AG09319 (cell line): ENCODE measurements at places on chromosomes 1 and 21.
A peak's percentile ranks its signal among the peaks of the same experiment; 100 is the strongest.

GRCh38 chr21:14523234-14523633, 22.9 kb downstream of the SAMSN1 start:
- DNase-seq, result no peak

GRCh38 chr1:42946120-42946898, 12.4 kb downstream of the SLC2A1 start:
- DNase-seq, result no peak

GRCh38 chr1:239558559-239558958, 172.2 kb downstream of the CHRM3 start:
- DNase-seq, result no peak

DNA sequence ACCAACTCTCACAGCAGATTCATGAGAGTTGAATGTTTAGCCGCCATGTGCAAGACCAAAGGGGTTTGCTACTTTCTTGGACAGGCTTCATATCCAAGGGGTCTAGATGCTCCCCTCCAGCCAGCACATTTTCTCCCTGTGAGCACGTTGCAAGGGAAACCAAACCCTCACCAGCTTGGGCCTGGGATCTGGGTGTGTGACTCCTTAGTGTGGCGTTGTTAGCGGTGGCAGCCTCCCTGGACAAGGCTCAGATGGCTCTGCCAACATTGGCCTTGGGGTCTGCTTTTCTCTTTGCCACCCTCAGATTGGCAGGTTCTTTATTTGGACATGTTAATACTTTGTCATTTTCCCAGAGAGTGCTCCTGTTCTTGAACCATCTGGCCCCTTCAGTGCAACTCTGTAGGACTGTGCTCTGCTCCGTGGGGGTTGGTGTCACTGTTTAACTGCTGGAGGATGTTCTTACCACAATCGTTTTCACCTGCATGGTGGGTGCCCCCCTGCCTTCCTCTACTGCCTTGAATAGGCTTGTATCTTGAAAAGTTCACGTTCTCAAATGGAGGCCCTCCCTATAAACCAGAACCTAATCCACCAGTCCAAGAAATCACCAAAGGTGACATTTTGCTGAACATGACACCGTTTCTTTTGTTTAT, 13.4 kb downstream of the ABCG1 start:
- DNase-seq, result no peak

DNA sequence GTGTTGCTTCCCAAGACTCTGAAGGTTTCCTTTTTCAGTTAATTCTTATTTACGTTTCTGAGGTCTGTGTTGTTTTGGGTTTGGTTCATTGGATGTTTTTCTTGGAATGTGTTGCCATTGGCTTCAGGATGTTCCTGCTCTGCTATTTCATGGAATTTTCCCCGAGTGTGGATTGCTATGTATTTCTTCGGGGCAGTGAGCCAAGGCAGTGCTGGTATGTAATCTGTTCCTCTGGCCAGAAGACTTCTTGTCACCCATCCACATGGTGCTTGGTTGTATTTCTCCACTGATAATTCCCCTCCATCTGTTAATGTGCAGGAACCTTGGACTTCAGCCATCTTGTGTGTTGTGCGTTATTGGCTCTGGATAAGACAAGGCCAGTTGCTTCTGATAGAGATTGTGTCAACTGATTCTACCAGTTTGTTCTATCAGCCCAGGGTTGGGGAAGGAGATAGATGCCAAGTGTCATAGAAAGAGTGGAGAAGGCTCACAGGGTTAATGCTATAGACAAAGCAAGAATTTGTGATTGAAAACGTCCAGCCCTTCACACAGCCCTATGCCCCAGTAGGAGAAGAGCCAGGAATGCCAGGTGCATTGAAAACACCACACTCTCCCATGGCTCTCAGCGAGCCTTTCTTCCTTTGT, 505.2 kb downstream of the PLPP3 start:
- DNase-seq, result peak; percentile 98

GRCh38 chr1:59333626-59334277, 36.9 kb downstream of the FGGY start:
- no peak for DNase-seq
